ENCODE measurements at places on chromosomes 5 and 9.

DNA sequence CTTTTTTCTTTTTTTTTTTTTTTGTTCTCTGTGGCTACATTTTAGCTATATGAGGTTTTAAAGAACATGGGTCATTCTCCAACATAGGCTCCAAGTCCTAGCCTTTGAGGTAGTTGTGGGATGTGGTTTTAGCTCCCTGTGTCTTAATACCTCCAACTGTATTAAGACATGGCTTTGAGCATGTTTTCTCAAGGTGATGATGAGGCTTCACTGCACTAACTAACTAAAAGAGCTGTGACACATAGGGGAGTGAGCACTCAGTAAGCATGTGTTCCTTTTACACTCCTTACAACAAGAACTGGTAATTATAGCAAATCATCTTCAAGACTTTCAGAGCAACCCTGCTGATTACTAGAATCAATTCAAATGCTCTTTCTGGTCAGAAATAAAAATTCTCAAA is 333.6 kb upstream of the CCNH start:
- DNase-seq: no peak

GRCh38 chr5:158857371-158857770 is 242.3 kb downstream of the EBF1 start:
- no peak for DNase-seq

DNA sequence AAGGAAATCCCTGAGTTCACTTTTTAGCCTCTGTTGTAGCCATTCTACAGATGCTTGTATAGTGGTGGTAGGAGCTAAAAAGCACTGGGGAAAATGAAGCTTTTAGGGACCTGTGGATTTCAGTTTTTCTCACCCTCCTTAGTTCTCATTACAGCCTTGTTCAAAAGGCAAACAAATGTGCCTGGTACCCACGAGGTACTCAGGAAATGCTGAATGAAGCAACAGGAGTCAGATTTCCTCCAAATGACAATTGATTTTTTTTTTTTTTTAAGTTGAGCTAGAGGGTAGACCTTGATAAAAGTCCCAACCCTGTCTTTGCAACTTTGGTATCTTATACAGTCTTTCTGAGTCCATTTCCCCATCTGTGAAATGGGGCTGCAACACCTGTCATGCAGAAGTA is 21.3 kb upstream of the TMOD1 start:
- no peak for DNase-seq

DNA sequence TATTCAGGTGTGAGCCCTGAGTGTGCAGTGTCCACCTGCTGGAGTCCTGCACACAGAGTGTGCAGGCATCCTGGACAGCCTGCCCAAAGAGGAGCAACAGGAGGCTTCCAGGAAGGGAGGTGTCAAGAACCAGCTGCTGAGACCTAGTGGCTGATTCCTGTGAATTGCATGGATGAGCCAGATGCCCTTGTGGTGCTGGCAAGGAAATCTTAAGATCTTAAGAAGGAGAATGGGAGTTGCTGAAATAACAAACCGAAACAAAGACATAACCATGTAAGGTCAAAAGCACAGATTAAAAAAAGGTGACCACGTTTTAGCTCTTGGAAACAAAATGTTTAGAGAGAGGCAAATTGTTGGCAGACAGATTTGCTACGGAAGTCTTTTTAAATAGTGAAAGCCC is 29.3 kb upstream of the RPS23 start:
- no peak for DNase-seq

DNA sequence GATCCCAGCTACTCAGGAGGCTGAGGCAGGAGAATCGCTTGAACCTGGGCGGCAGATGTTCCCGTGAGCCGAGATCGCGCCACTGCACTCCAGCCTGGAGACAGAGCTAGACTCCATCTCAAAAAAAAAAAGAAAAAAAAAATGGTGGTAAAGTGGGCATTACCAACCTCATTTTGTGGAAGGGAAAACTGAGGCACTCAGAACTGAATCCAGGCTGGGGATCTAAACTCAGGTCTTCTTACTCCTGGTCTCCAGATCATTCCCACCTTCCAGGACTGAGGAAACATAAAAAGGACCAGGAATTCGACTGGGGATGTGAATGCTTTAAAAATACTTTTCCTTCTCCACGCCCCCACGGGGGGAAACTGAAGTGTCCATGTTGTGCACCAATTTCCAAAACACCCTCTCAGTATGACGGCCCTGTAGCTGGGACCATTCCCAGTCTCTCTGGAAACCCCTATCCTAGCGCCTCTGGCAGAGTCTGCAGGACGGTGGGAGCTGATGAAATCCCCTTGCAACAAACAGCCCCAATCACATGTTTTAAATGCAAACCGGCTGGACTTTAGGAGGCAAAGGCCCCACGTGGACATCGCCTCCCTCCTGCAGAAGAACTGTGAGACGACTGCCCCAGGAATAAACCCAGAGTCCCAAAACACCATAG is 8.9 kb upstream of the AKNA start:
- DNase-seq: no peak

DNA sequence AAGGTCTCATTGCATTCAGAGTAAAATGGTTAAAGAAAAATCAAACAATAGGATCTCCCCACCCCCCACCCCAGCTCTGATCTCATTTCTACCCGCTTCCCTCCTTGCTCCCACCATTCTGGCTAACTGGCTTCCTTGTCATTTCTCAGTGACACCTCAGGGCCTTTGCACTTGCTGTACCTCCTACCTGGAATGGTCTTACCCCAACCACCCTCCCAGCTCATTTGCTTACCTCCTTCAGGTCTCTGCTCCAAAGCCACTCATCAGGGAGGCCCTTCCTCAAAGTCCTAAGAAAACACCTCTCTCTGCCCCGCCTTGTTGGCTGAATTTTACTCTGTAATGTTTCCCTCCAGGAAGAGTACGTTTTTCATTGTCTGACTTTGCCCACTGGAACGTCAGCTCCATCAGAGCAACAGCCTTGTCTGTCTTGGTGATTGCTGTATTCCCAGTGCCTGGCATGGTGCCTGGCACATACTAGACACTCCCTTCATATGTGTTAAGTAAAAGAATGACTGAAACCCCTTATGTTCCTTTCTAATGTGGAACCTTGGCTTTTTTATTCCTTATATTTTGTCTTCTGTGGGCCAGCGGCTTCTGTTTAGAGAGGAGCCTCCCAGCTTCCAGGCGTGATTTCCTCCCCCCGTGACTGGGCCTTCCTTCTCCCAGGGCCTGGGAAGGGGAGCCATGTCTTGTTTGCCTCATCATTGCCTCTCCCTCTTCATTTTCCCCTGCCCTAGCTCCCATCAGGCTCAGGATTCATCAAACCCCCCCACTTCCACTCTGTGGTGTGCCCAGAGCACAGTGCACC is 26.9 kb downstream of the NEURL1B start:
- no peak for DNase-seq

- DNase-seq: no peak
Observed at GRCh38 chr5:92283521-92283920, 900.4 kb upstream of the ARRDC3 start.

DNA sequence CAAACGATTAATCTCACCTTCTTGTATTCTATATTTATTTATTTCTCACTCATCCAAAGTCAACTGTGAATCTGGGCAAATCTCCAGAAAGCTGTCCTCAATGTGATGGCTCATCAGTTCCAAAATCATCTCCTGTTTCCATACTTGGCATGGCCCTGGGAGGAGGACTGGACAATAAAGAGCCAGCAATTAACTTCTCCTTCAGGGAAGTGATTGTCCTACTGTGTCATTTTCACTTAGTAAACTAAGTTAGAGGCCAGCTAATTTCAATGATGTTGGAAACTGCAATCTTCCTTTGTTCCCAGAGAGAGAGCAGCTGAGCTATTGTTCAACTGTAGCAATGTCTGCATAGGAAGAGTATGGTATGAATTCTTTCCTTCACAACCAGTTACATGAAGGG is 17.5 kb downstream of the CDH12 start:
- peak; percentile 80 for DNase-seq

- DNase-seq: no peak
Observed at GRCh38 chr5:83645936-83646335, 74.7 kb downstream of the HAPLN1 start.

GRCh38 chr9:136784249-136784996 is 6.7 kb upstream of the TMEM141 start:
- peak; percentile 62 for DNase-seq

DNA sequence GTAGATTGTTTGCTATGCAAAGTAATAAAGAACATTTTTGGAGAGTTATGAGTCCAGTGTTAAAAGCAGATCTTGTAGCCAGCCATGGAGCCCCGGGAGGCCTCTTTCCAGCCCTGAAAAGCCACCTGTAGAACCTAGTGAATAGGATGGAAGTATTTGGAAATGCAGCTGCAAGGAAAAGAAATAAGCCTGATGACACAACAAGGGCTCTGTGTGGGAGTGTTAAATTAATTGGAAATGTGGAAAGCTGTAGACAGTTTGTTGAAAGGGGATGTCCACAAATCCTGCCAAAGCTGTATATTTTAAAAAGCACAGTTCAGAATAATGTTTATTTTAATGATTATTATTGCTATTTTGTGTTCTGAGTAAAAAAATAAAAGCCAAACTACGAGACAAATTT is 152.5 kb upstream of the GHR start:
- DNase-seq: no peak

GRCh38 chr9:93486268-93486667 is 32.9 kb upstream of the FAM120AOS start:
- DNase-seq: no peak

- DNase-seq: no peak
Observed at GRCh38 chr5:109756543-109757185, 66.9 kb downstream of the MAN2A1 start.

GRCh38 chr5:1097381-1097987 is 14.4 kb downstream of the SLC12A7 start:
- no peak for DNase-seq

DNA sequence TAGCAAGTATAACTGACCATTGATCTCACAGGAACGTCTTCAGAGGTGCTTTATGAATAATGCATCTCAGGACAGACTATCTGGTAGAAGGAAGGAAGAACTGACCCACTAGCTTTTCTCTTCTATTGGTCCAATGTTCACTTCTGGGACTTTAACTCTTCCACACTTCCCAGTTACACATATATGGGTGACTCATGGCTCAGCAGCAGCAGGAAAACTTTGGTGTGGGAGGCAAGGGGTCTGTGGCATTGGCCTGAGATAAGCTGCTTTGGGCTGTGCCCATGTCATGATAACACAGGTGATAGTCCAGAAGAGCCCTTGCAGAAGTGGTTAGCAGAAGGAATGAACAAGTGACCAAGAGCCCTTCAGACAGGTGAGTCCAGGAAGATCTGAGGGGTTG is 148.8 kb downstream of the RAB3C start:
- DNase-seq: no peak

GRCh38 chr5:36734422-36734821 is 128.0 kb downstream of the SLC1A3 start:
- DNase-seq: peak; percentile 61

DNA sequence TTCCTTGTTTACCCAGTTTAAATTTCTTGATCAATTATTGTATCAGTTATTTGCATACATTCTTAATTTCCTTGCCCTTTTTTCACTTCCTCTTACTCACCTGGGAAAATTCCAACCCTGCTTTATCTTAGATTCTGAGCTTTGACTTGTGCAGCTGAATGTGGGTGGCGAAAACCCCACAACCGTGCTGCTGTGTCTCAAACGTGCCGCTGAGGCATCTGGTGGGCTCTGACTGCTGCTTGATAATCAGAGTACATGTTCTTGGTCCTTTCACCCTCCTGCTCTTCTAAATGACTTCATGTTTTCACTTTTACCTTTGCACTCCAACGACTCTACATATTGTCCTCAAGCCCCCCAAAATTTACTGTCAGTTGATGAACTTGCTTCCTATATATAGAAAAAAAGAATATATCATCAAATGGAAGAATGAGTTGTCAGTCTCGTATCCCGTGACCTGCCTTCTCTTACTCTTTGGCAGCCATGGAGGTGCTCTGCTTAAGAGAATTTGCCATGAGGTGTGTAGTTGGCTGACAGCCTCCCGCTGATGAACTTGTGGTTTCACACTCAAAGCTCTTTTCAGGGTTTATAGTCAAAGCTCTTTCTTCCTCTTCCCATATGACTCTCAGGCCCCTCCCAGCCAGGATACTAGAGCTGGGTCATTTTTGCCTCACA is 14.0 kb upstream of the JAK2 start:
- DNase-seq: no peak

- no peak for DNase-seq
Observed at GRCh38 chr9:97695995-97696802, 941 bp downstream of the XPA start.

DNA sequence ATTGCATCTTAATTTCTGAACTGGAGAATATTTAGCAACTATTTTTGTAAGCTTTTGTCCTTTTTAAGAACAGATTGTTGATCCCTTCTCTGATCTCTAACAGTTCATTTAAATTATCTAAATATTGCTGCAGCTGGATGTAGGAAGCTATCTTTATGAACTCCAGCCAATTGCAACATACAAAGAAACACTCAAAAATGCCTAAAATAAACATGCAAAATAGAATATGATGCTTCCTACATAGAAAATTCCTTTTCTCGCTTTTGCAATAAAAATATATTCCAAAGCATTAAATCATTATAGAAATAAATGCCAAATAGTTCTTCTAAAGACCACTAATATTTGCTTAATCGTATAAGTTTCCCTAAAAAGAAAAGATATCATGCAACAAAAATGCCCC is 218.6 kb downstream of the LURAP1L start:
- no peak for DNase-seq

- DNase-seq: no peak
Observed at GRCh38 chr5:174816858-174817257, 92.5 kb downstream of the MSX2 start.

GRCh38 chr9:120774719-120775118 is 18.5 kb downstream of the FBXW2 start:
- no peak for DNase-seq

DNA sequence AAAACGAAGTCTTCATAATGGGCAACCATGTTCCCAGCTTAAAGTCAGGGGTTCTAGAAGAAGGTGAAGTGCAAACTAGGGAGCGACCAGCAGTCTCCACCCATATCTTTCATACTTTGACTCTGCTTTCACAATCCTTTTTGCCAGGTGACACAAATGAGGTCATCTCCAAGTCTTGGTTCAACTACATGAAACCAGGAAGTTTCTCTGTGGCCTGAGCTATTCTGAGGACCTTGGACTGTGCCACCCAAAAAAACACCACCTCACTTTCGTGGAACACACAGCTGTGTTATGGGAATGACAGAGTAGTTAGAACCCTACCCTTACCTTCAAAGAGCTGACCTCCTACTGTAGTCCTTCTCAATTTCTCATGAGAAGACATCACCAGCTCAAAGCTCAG is 309.2 kb downstream of the AGTPBP1 start:
- no peak for DNase-seq

DNA sequence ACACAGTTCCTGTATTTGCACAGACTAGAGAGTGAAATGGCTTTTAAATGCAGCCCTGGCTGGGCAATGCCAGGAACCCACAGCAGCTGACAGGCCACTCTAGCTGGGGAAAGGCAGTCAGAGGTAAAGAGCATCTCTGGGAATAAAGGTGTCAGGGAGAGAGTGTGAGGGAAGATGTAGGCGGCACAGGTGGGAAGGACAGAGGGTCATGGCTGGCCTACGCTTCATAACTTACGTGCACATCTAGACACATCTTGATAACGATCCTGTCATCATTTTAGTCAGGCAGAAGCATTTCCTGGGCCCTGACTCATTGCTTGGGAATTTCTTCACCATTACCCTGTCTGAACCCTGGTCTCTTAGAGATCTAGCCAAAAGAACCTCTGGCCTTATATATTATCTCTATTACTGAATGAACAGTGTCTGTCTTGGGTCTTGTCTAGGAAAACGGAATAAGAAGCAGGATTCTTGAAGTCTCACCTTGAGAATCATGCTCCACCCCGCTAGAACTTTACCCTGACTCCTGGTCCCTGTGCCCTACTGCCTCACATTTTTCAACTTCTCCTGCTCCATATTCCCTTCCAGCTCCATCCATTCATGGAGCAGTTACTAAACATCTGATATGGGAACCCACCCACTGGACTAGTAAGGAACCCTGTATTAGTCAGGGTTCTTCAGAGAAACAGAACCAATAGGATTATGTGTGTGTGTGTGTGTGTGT is 106.4 kb upstream of the ELL2 start:
- DNase-seq: no peak
